ENCODE measurements at places on chromosomes 7 and 10.

DNA sequence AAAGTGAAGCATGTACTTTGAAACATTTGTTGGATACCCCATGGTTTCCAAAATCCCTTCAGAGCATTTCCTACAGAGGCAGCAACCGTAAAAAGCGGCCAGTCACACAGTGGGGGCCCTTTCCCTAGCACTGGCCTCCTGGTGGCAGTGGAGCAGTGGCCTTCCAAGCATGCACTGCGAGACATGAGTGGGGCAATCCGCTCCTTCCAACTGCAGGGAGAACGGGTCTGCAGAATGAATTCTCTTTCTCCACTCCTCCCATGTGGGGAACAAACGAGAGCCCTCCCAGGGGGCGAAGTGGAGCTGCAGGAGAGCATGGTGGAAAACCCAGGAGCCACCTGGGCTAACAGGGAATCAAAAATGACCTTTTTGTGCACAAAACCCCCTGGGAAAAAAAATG lies 542.9 kb upstream of the GALNT17 start:
- DNase-seq = no peak

- DNase-seq = no peak
These were observed 54.9 kb downstream of the ZNF800 start for GRCh38 chr7:127337581-127337980.

DNA sequence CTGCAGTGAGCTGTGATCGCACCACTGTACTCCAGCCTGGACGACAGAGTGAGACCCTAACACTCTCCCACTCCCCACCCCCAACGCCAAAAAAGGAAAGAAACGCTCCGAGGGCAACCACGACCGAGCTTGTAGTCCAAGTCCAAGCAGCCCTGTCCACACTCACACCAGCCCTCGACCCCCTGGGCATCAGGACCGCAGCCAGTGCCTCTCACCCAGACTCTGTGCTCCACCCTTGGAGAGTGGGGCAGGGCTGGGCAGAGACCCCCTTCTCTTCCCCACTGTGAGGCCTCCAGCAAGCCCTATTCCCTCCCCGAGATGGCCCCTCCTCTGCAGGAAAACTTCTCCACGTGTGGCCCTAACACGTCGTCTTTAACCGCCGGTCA lies 82.6 kb downstream of the FOXL3 start:
- DNase-seq = no peak

- no peak for DNase-seq
These were observed 16.1 kb upstream of the TMEM178B start for GRCh38 chr7:141057788-141058187.

- DNase-seq = no peak
These were observed 54.5 kb downstream of the GSDME start for GRCh38 chr7:24702755-24703154.

GRCh38 chr7:3242398-3242972 lies 58.6 kb upstream of the SDK1 start:
- DNase-seq = no peak

- no peak for DNase-seq
These were observed at the start of gene COPS6 for GRCh38 chr7:100088621-100089457. COPS6 (plus strand) TSS chr7:100088969; CDS start chr7:100088991, 22 bp downstream.

- DNase-seq = no peak
These were observed 118.5 kb downstream of the AMPH start for GRCh38 chr7:38512704-38513103.

GRCh38 chr10:18542832-18543231 lies 108.6 kb downstream of the NSUN6 start:
- DNase-seq = no peak

DNA sequence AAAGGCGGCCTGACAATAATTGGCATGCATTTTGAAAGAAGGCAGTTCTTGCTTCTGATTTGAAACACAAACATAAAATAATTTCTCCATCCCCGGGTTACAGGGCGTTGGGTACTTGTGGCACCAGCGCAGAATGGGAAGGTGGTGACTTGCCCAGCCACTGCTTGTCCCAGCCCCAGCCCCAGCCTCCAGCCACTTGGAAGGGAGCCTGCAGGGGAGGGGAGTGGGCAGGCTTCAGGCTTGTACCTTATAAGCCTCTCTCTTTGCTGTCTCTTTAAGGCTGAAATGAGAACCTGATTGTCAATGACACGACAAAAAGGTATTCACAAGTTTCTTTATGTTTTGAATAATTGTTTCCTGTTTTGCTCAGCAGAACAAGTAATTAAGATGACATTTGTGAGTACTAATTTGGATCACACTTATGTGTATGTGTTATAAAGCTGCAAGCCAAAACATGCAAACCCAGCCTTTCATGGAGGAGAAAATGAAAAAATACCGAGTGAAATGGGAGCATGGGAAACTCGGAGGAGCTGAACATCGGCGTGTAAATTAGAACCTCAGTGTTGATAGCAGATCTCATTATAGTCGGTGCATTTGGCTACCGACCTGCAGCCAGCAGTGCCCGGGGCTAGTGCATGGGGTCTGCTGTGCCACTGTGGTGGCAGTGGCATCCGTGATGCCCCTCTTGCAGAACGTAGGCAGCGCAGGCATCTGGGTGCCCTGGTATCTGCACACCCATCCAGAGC lies 129.9 kb downstream of the EBF3 start:
- DNase-seq = no peak
